Naive thymus-derived CD4-positive, alpha-beta T cell (primary cell): ENCODE measurements at places on chromosomes 4 and X. TPM values are rescaled to one million over a fixed set of nuclear protein-coding genes. Genes with fewer than 3 reads are reported as not detected.

Gene PPP1R3F
- total RNA-seq, result 12.3 and 16.8 TPM in 2 replicates

DNA sequence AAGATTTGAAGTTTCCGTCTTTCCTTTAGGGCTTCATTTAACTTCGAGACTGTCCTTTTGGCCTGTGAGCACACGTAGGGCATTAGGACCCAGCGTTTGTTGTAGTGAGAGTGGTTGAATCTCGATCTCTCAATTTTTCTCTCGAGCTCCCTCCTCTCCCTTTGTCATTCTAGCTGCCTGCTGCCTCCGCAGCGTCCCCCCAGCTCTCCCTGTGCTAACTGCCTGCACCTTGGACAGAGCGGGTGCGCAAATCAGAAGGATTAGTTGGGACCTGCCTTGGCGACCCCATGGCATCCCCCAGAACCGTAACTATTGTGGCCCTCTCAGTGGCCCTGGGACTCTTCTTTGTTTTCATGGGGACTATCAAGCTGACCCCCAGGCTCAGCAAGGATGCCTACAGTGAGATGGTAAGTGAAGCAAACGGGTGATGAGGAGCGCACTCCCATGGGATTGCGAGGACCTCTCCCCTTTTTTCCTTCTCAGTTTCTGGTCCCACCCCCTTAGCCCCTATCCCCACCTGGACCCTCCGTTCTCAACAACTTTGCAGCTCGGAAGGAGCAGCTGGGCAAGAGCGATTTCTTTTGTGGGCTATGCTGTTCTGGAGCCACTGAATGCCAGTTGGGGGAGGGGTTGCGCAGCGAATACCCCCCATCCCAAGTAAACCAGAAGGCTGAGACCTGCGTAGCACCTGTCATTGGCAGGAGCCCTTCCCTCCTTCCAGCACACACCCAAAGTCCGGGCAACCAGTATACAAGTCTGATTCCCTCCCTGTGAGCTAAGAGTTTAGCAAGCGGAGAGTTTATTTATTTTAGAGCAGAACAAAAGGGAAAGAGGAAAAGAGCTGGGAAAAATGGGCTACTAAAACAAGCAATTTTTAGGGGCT is at the start of gene TMEM35A:
TSS of gene TMEM35A (plus strand) at position 164 of the 883 bp plus-strand sequence. CDS start at position 288, 124 bp downstream.
- DNase-seq, result no peak

GRCh38 chrX:113741744-113742143 is 842.1 kb upstream of the HTR2C start:
- DNase-seq, result no peak

GRCh38 chr4:2551118-2551517 is 14.7 kb downstream of the FAM193A start:
- DNase-seq, result no peak

DNA sequence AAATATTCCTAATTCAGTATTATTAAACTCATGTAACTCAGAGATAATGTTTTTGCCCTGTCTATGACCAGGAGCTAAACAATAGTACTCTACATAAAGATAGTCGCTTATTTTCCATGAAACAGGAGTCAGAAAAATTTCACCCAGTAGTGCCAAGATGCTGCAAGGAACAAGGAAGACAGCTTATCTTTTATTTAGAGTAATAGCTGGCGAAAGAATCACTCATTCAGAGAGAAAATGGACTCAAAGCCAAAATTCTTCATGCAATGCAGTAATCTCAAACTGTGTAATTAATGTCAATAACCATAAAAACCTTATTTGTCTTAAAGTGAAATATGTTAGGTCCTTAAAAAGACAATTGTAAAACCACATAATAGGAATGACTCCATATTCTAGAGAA is 477.8 kb downstream of the ANKRD50 start:
- no peak for DNase-seq

GRCh38 chr4:13700021-13700857 is 72.7 kb upstream of the BOD1L1 start:
- no peak for DNase-seq

Gene DNAAF6
- not detected for total RNA-seq

Gene PASD1
- not detected for total RNA-seq

DNA sequence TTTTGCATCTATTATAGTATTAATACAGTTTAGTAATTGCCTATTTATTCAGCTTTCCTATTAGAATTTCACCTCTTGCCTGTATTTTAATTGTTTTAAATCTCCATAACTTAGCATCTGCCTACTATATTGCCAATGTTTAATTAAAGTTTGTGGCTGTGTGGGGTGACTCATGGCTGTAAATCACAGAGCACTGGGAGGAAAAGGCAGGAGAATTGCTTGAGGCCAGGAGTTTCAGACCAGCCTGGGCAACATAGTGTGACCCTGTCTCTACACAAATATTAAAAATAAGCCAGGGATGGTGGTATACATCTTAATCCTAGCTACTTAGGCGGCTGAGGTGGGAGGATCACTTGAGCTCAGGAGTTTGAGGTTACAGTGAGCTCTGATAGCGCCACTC is 14.5 kb upstream of the CCSER1 start:
- DNase-seq, result no peak

DNA sequence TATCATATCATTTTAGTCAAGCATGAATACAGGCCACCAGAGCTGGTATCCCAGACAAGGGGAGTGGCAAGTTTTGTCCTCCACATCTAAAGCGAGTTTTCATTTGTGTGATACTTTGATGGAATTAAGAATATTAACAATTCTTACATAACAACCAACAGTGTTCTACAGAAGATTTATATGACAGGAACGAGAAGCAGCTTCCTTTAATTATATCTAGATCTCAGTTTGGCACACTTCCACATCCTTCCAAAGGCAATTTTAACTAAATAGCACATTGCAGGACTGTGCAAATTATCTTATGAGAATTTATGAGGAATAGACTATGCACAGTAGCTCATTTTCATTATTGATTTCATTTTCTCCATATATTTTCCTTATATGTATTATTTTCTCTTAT is 121.2 kb upstream of the GUCY1A1 start:
- DNase-seq, result no peak

Gene SMIM43
- total RNA-seq, result not detected

DNA sequence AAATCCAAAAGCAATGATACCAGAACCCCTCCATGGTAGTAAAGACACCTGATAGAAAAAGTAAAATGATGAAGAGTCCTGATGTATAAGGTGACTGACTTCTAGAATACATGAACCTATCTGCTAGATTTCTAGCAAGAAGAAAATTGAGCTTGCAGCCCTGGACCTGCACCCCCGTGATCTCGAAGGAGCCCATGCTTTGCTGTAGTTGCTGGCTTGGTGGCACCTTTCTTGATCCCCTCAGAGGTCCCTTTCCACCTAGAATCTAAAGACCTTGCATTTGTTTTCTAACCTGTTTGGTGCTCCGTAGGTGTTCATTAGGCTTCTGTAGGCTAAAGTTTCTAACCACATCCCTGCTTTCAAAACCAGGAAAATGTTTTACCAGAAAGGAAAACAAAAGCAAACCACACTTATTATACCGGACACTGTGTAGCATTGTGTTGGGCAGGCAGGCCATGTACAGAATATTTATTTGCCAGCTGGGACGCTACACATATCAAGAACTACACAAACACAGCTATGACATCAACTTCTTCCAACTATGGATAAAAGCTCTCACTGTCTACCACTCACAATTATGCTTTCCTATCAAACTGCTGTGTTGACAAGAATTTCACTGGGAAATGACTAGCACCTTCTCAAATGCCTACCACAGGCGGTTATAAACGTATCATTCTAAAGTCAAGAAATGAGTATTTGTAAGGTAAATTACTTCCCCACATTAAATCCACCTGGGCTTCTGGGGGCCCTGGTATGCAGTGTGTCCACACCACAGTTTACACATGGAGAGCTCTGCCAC is 316.2 kb downstream of the UNC5C start:
- DNase-seq, result no peak

GRCh38 chr4:164384416-164384815 is 369.5 kb upstream of the SMIM31 start:
- DNase-seq, result no peak

GRCh38 chr4:118746251-118746919 is 61.2 kb downstream of the METTL14 start:
- DNase-seq, result no peak

Gene FAM47E
- not detected in 2 replicates for total RNA-seq

Gene ADGRL3
- not detected for total RNA-seq

DNA sequence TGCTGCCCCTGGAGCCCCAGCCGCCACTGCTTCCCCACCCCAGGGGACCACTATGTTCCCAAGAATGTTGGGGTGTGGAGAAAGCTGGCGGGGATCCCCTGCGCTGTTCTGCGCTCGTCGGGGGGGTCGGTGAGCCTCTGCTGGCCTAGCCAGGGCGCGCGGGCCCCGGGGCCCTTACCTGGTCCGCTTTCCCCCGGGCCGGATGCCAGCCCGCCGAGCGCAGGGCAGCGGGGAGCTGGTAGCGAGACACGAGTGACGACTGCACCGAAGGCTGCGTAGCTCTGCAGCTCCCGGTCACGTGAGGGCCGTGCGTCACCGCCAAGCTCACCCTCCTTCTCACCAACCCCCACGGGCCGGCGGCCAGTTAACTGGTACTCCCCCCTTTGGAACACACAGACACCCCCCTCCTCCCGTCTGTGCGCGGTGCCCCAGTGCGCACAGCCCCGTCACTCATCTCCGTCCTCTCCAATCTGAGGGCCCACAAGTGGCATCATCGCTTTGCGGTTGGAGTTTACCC is at the start of gene BEX1:
TSS of gene BEX1 (minus strand) at position 254 of the 517 bp plus-strand sequence. CDS start 897 bp downstream, outside the sequence.
- no peak for DNase-seq

DNA sequence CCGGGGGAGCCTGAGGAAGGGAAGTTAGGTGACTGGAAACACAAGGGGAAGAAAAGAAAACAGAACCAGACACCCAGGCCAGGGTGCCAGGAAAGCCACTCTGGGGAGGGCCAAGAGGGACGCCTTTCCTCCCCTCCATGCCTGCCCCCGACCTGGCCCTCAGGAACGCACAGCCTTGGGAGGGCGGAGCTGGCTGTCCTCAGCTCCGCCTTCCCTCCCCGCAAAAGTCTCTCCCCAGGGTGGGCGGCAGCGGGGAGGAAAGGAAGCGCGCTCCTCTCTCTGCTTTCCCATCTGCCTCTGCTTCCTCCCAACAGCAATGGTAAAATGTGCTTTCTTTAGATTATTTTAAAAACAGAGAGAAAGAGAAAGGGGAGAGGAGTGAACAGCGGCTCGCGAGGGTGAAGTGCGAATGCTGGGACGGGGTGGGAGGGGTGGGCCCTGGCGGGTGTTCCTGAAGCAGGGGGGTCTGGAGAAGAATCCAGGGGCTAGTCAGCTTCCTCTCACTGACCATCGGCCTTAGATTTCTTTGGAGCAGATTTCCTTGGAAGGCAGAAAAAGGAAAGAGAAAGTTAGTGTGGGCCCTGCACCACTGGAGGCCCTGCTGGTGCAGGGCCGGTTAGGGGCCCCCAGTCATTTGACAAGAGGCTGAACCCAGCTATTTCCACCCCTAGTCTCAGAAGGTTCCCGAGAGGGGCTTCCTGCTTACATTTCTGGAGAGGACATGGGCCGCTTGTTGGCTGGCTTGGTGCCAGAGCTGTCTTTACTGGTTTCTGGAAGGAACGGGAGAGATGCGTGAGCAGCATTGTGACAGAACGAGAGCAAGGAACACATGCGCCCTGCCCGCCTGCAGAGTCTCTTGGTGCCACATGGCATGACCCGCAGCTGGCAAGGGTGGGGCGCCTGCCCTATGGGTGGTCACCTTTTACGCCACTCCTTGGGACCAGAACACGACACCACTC is 4.7 kb upstream of the RENBP start:
- no peak for DNase-seq

DNA sequence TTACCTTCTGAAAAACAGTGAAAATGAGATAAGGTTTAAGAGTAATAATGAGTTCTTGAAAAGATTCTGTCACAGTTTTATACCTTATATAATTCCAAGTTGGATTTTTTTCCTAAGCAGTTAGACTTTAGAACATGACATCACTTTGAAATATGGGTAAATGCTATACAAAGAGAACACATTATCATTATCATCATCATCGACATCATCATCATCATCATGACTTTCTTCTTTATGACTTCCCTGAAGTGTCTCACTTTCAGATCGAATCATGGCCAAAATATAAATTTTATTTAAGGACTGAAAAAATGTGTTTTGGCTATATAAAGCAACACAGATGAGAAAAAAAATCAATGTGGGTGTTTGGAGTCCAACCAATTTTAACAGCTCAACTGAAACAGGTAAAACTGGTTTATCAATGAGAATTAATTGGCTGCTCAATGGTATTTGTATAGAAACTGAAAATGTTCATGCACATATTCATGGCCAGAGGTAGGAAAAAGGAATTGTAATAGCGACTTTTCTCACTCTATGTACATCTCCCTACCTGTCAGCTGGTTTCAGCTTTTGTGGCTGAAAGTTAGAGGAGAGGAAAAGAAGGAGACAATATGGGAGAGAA is 243.1 kb upstream of the GPC4 start:
- DNase-seq, result no peak
